ENCODE measurements at places on chromosomes 6 and 20. TPM values are rescaled to one million over a fixed set of nuclear protein-coding genes. Genes with fewer than 3 reads are reported as not detected.
A peak's percentile ranks its signal among the peaks of the same experiment; 100 is the strongest.

- no peak for DNase-seq
These were observed 14.7 kb upstream of the PSMF1 start for GRCh38 chr20:1103751-1104150.

DNA sequence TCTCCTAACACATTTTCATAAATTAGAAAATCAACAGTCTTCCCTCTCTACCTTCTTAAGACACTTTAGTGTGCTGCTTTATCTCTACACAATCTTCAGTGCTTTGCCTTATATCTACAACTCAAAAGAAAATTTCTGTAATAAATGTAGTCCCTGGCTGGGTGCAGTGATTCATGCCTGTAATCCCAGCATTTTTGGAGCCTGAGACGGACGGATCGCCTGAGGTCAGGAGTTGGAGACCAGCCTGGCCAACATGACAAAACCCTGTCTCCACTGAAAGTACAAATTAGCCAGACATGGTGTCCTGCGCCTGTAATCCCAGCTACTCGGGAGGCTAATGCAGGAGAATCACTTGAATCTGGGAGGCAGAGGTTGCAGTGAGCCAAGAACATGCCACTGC lies 9.7 kb upstream of the EDN1 start:
- no peak for DNase-seq

GRCh38 chr20:42082611-42083010 lies 464.4 kb upstream of the CHD6 start:
- no peak for DNase-seq

PMEPA1 gene
- 6.4 TPM for total RNA-seq

- no peak for DNase-seq
These were observed 86.4 kb downstream of the ADGRG6 start for GRCh38 chr6:142387997-142388815.

CST11 gene
- not detected for total RNA-seq

DNA sequence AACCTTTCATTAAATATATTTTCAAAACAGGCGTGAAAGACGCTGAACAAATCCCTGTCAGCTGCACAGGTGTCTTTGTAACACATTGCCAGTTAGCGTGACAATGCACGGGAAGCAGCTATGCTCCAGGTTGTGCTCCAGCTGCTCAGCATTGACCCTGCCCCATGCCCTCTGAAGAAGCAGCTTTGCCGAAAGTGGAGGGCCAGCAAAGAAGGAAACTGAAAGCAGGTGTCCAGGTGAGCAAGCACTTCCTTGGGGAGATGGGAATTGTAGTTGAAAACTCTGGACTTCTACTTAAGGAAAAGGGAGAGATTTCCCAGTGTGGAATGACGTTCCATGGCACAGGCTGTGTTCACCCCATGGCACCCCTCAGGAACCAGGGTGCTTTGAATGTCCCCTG lies 125.7 kb downstream of the TTLL2 start:
- DNase-seq = peak; percentile 24

DNA sequence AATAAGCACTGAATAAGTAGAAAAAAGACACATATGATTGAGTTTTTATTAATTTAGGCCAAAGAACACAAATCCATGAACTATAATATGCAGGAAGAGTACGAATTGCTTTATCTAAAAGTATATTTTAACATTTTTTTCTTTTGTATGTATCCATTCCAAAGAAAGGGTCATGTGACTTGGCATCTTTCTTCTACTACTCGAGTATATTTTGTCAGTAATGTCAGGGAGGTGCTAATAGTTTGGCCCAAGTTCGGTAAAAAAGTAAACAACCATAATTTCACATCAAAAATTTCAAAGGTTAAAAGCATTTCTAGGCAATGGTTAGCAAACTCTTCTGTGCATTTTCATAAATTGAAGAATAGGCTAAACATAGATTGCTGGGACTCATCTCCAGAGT lies 18.7 kb downstream of the DEFB110 start:
- DNase-seq = no peak

- DNase-seq = no peak
These were observed 10.0 kb downstream of the GMPR start for GRCh38 chr6:16248271-16248853.

GRCh38 chr6:111347589-111347988 lies 135.4 kb downstream of the REV3L start:
- DNase-seq = no peak

GRCh38 chr20:50141811-50142561 lies 11.5 kb downstream of the PEDS1 start:
- no peak for DNase-seq

DNA sequence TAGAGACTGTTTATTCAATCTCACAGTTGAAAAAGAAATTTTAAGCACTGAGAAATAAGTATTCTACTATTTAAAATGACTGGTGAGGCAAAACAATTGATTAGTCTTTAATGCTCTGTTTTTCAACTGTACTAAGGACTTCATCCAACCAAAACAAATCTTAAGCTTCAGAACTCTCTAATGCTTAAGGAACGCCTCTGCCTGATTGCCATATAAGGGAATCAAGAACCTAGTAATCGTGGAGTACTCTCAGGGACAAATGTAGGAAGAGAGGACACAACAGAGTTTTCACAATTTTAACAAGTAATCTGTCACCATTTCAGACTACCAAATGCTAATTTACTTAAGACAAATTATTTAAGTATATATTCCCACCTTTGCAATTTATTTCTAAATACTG lies 16.1 kb downstream of the FBXO30 start:
- DNase-seq = no peak

EXOC2 gene
- 21.7 TPM for total RNA-seq

DNA sequence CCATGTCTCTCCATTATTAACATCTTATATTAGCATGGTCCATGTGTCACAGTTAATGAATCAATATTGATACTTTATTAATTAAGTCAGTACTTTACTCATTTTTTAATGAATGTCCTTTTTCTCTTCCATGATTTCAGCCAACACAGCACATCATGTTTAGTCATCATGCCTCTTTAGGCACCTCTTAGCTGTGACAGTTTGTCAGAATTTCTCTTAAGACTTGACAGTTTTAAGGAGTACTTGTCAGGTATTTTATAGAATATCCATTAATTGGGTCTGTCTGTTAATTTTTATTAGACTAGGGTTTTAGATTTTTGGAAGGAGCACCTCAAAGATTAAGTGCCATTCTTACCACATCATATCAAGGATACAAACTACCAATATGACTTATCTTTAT lies 729.4 kb downstream of the HACE1 start:
- no peak for DNase-seq

DNA sequence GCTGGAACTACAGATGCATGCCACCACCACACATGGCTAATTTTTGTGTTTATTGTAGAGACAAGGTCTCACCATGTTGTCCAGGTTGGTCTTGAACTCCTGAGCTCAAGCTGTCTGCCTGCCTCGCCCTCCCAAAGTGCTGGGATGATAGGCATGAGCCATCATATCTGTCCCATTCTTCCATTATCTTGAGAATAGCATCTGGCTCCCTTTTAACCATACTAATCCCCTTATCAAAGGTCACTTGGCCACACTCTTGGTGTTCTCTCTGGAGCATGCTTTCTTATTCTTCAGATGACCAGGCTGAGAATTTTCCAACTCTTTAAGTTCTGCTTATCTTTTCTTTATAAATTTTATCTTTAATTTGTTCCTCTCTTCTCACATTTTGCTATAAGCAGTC lies 15.9 kb upstream of the TRERF1 start:
- DNase-seq = no peak

- DNase-seq = no peak
These were observed 355.9 kb downstream of the BTBD9 start for GRCh38 chr6:38283734-38284362.

DNA sequence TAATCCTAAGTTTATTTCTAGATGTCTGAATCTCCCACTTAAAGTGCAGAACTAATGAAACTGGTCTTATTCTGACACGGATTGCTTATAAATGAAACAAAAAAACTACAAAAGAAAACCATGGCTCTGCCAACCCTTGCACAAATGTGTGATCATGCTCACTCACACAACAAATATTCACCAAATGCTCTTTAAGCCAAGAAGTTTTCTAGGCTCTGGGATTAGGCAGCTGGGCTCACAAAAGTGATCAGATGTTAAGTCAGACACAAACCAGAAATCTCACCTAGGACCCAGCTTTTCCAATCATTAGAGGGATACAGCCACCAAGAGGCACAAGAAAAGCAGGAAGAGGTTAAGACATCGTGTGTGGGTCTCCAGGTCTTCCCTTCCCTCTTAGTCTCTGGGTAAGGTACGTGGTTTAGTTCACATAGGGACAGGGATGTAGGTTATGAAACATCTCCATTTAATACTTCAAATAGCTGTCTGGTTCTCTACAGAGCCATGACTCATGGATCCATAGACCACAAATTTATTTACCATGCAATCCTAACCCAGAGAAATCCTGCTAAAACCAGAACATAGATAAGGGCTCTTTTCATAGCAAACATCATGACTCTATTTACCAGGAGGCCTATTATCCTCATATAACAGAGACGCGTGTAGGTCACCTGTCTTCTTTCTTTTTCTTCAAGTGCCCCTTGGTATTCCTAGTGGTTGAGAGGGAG lies 165.2 kb downstream of the WDR27 start:
- no peak for DNase-seq

ADGRF1 gene
- 0.64 TPM for total RNA-seq

ADGRG6 gene
- total RNA-seq = 15.7 TPM

DNA sequence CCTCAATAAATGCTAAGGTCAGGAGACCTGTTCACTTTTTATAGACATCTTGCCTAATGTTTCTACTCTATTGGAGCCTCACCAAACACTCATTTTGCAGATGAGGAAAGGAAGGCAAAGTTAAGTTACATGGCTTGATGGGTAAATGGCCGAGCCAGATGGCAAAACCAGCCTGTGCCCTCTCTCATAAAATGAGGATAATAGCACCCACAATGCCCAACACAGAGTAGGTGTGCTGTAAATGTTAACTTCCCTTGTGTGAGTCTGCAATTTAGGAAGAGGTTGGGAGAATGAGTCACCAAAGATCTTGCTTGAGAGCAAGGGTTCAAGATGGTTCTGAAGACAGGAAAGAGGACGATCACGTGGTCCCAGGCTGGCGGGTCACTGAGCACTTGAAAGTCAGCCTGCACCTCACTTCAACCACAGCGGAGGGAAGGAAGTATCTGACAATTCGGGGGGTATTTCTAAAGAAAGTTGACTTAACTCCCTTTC lies 3.3 kb downstream of the KCNK5 start:
- DNase-seq = no peak

DNA sequence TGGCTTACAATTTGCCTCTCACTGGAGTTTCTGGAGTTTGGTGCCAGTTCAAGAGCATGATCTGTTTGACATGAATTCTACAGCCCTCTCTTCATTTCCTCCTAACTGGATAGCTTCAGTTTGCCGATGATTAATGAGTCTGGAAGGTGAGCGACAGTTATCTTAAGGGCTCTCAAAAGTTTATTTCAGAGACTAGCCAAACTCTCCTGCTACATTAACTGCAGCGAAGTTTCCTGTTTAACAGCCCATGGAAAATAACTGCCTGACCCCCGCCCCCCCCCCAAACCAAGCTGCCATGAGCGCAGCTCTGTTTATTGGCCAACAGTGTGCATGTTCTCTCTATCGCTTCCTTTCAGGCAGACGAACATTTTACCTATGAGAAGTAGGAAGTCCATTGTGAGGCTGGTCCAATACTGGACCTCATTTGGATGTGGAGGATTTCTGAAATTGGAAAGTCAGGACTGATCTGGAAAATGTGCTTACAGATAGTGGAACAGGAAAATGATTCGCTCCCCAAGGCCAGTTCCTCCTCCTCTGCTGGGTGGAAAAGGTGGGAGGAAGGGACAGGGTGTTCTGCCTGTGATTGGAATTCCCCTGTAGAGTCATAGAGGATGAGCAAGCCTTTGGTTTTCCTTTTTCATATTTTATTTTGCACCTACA lies 522.2 kb upstream of the JAG1 start:
- no peak for DNase-seq

GRCh38 chr20:54726687-54727300 lies 251.4 kb downstream of the DOK5 start:
- DNase-seq = no peak

DNA sequence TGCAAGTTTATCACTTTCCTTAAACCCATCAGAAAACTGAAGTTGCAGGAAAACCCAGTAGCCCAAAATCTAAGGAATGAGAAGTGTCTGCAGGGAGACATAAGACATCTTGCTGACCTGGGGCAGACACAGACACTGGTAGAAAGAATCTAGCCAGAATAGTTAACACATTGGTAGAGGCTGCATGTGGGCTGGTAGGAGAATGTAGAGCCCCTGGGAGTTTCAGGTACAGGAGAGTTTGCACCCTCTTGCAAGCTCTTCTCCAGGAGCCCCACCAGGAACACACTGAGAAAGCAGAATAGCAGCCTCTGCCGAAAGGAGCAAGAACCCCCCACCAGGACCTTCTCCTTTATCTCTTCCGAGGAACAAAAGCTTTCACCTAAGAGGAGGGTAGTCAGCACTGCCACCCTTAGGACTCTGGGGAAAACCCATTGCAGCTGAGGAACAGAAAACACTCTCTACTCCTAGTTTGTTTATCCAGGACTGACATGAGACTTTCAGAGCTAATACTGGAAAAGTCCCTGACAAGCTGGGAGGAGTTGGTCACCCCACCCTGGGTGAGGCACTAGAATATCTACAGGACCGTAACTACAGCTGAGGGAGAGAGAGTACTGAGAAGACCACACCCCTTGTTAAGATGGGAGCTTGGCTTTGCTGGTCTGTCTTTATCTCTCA lies 10.5 kb upstream of the OGFRL1 start:
- no peak for DNase-seq

PNISR gene
- 118 TPM for total RNA-seq

- DNase-seq = no peak
These were observed 81.4 kb upstream of the CDH4 start for GRCh38 chr20:61170496-61171320.

DNA sequence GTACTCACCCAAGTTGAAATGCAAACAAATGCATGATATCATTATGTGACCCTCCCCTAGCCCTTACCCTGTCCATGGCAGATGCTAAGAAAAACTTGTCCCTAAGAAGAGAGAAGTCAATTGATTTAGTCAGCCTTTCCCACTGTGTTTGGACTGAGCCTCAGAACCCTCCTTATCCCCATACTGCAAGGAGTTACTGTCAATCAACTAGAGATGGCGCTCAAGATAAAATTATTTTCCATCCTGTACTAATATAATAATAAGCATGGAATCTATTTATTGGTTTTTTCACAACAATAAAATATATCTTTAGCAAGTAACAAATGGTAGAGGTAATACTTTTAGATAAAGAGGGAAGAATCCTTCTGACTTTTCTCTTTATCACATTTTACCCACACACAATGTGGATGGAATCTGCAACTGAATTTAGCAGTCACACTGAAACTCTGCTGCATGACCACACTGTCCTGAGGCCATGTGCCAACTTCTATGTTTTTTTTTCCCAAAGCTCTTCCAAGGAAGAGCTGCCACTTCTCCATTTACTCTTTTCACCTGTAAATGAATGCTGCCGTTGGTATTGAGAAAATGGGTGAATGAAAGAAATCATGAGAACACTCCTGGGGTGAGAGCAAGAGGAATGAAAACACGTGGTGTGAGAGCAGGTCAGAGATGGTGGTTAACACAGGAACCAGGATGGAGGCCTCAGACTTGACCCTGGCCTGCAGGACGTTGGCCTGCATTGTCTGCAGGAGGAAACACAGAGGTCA lies 10.5 kb downstream of the NT5E start:
- no peak for DNase-seq

BMP2 gene
- total RNA-seq = 16.7 TPM

C2 gene
- total RNA-seq = 7.5 TPM

- DNase-seq = no peak
These were observed 535 bp downstream of the NKAIN2 start for GRCh38 chr6:123804014-123804786.
